Activated naive CD8-positive, alpha-beta T cell treated with anti-CD3 and anti-CD28 coated beads, Interleukin-2, amount 10 ng/mL, durations not matched to agents 7 days and 5 days (primary cell): ENCODE measurements at places on chromosomes 11 and 22. TPM values are rescaled to one million over a fixed set of nuclear protein-coding genes. Genes with fewer than 3 reads are reported as not detected.

Gene GLYATL2
- total RNA-seq: not detected

GRCh38 chr11:96865020-96865419, 475.2 kb downstream of the JRKL start:
- no peaks in the 10 kb centered on the region for H3K4me1 ChIP-seq
- H3K27me3 ChIP-seq: no peaks in the 10 kb centered on the region
- no peak for DNase-seq
- H3K36me3 ChIP-seq: no peaks in the 10 kb centered on the region

- H3K27ac ChIP-seq: no peak overlapping the region
- peaks cover 24% of the 10 kb centered on the region for H3K4me1 ChIP-seq
- H3K36me3 ChIP-seq: peaks cover 7% of the 10 kb centered on the region
- H3K27me3 ChIP-seq: no peaks in the 10 kb centered on the region
- H3K4me3 ChIP-seq: no peak overlapping the region
These were observed 18.4 kb downstream of the PHF21A start for GRCh38 chr11:46102843-46103242.

Gene APOBEC3H
- 84.9 TPM for total RNA-seq

Gene GLYATL1B
- total RNA-seq: not detected

DNA sequence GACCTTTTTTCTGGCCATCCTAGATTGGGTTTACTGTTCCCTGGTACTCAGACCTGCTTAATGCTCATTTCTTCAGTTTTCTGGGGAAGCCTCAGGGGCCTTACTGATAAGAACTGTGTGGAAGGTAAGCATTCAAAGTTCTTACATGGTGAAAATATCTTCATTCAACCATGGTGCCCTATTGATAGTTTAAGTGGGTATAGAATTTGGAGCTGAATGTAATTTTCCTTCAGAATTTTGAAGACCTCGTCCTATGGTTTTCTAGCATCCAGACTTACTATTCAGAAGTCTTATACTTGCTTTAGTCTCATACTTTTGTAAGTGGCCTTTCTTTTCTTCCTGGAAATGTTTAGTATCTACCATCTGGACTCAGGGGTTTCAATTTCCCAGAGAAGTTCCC, 75.7 kb downstream of the CDKN1C start:
- peaks cover 25% of the 10 kb centered on the region for H3K4me1 ChIP-seq
- H3K27ac ChIP-seq: no peak overlapping the region
- no peak overlapping the region for H3K4me3 ChIP-seq
- no peak for DNase-seq

GRCh38 chr11:2316169-2316962, 14.6 kb downstream of the TSPAN32 start:
- no peaks in the 10 kb centered on the region for H3K36me3 ChIP-seq
- no peaks in the 10 kb centered on the region for H3K4me1 ChIP-seq
- no peak overlapping the region for H3K4me3 ChIP-seq
- no peaks in the 10 kb centered on the region for H3K27me3 ChIP-seq

- no peak for DNase-seq
- H3K4me3 ChIP-seq: no peak overlapping the region
- H3K27ac ChIP-seq: no peak overlapping the region
- H3K4me1 ChIP-seq: peaks cover 1% of the 10 kb centered on the region
- H3K36me3 ChIP-seq: no peaks in the 10 kb centered on the region
- peaks cover 20% of the 10 kb centered on the region for H3K27me3 ChIP-seq
These were observed 26.4 kb upstream of the ZBTB16 start for GRCh38 chr11:114033066-114033465.

Gene CDC45
- 56.1 TPM for total RNA-seq

GRCh38 chr11:59671471-59671870, 2.6 kb upstream of the PATL1 start:
- H3K27ac ChIP-seq: no peak overlapping the region
- H3K27me3 ChIP-seq: peaks cover 4% of the 10 kb centered on the region
- DNase-seq: no peak
- H3K36me3 ChIP-seq: peaks cover 8% of the 10 kb centered on the region
- no peak overlapping the region for H3K4me3 ChIP-seq

Gene IFITM1
- total RNA-seq: 1,374 TPM

DNA sequence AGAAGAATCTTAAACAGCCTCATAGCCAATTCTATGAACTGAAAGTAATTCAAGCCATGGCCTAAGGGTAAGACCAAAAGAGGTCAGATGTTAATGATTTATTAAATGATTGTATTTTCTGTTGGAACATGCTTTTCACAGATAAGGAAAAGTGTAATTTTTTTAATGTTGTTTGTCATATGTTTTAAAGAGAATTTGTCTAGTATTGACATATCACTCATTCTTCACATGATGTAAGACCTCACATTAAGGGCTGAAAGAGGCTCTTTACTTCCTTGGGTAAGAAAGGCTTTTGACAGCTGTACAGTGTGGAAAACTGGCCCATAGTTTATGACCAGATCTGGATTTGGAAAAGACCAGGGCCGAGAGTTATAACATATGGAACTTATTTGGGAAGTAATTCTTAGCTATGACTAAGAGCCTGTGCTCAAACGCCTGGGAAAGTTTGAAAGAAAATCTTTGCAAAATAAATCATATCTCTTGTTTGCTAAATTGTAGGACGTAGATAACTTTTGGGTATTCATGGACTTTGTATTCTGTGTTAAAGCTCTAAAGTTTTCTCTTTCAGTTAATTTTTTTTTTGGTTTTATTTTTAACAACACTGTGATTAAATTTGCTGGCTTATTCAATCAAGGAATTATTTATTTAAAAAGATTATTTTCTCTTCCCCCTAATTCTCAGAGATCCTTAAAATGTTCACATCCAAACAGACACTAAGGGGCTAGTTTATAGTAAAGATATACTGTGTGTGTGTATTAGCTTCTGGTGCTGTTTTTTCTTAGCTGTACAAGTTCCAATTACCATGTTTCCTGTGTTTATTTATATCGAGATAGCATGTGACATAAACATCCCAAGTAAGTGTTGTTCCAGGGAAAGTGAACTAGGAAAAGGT, 162.2 kb downstream of the ARHGAP42 start:
- H3K4me3 ChIP-seq: no peak overlapping the region
- H3K36me3 ChIP-seq: no peaks in the 10 kb centered on the region
- no peak overlapping the region for H3K27ac ChIP-seq
- no peaks in the 10 kb centered on the region for H3K4me1 ChIP-seq
- no peak for DNase-seq

DNA sequence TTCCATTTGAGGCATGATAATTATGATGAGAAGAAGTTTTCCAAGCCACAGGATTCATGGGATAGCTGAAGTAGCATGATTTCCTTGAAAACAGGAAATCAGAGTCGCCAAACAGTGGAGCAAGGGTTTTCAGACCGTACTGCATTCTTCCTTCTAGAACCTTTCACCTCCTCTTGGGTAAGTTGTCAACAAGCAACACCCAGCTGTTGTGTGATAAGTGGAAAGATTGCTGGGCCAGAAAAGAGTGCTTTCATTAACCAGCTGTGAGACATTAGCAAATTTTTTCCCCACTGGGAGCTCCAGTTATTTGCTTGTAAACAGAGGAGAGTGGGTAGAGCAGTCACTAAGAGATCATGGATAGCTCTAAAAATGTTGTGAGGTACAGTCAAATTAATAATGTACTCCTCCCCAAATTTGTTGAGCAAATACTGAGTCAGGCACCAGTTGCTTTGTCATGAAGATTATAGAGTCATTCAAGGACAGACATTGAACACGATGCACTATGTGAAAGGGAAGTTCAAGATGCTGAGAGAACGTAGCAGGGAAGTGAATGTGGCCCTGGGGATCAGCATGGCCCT, 11.7 kb upstream of the MPEG1 start:
- no peaks in the 10 kb centered on the region for H3K4me1 ChIP-seq
- no peak overlapping the region for H3K27ac ChIP-seq
- no peak for DNase-seq
- H3K4me3 ChIP-seq: no peak overlapping the region

DNA sequence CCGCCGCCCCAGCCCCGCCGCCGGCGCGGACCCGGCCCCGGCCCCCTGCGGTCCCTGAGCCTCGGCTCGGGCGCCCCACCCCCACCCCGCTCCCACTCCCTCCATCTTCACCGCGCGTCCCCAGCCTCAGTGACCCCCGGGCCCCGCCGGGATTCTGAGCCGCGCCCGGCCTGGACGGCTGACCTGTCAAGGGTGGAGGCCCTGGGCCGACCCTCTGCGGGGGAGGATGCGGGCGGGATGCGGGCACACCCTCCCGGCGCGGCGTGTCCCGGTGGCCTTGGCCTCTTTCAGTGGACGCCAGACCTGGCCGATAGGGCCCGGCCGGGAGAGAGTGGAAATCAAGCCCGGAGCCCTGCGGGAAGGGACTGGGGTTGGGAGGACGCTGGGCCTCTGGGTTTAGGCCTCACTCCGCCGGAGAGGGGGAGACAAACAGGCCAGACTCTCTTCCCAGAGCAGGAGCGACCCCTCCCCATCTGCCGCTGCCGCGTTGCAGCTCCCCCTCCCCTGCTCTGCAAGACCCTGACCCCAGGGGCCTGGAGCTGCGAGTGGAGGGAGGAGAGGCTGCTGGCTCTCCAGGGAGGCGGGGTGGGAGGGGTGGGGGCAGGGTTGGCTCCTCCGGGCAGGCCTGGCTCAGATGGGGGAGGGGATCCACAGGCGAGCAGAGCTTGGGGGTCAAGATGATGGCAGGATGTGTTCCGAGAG, 525 bp downstream of the MAPK8IP2 start:
- H3K27me3 ChIP-seq: peaks cover 47% of the 10 kb centered on the region
- no peaks in the 10 kb centered on the region for H3K36me3 ChIP-seq
- H3K4me3 ChIP-seq: peak overlapping the region; percentile 54
- no peak overlapping the region for H3K27ac ChIP-seq

Gene WNT11
- 1.4 TPM for total RNA-seq

DNA sequence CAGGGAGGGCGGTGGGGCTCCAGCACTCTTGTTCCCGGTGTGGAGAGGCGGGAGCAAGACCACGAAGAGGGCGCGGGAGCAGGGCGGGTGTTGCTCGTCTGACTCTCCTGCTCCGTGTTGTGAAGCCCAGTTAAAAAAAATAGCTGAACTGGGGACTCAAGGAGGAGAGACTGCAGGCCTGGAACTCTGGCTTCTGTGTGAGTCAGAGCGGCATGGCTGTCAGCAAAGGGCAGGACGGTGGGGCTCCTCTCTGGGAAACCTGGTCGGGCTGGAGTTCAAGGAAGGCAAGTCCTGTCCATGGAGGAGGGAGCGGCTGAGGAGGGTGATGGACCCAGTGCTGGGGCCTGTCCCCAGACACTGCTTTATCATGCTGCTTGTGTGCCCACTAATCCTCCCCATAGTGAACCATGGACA, 152.3 kb downstream of the FEZ1 start:
- DNase-seq: no peak
- H3K4me1 ChIP-seq: no peaks in the 10 kb centered on the region
- H3K27ac ChIP-seq: no peak overlapping the region

Gene CSF2RB
- total RNA-seq: 1.3 TPM
